ENCODE measurements at places on chromosomes 11 and 22. TPM values are rescaled to one million over a fixed set of nuclear protein-coding genes. Genes with fewer than 3 reads are reported as not detected.

GRCh38 chr11:108432783-108433182, 34.5 kb downstream of the C11orf65 start:
- peak; percentile 38 for DNase-seq

GRCh38 chr11:44708009-44708408, 18.8 kb upstream of the TSPAN18 start:
- DNase-seq = no peak

DNA sequence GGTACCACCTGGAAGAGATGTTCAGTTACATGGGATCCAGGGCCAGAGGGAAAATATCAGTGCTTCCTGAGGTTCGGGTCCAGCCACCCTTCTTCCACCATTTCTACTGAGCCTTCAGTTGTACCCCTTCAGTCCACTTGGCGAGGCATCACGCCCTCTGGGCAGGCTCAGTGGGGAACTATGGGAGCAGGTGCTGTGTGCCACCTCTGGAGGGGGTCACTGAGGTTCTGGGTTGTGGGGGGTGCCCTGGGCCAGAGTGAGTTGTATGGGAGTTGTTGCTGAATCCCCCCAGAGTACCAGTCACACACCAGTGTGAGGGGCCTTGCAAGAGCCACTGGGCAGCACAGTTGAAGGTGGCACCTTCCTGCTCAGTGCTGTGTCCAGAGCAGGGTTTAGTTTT, 2.7 kb upstream of the SREBF2 start:
- no peak for DNase-seq

Gene SNX32
- total RNA-seq = not detected

DNA sequence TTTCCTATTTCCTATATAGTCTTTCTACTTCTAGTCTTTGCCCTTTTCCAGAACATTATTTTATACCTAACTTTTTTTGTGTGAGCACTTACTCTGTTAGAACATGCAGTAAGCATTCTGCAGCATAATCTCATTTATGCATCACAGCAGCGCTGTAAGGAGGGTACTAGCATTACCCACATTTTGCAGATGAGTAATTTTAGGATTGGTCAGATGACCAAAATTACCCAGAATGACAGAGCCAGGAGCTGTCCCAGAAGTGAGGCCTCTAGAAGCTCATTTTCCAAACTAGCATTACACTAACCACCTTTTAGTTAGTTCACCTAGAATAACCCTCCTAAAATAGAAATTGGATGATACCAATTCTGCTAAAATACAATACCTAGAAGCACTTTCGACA, 47.1 kb upstream of the ARHGAP32 start:
- no peak for DNase-seq

All from PC-3 (cell line).